ENCODE measurements at places on chromosomes 3 and 15.

- peak overlapping the region; percentile 67 for H3K4me3 ChIP-seq
- peak overlapping the region; percentile 95 for H3K27ac ChIP-seq
- H3K36me3 ChIP-seq, result peaks cover 3% of the 10 kb centered on the region
- H3K27me3 ChIP-seq, result no peaks in the 10 kb centered on the region
Observed at GRCh38 chr3:15535732-15536131, 14.2 kb upstream of the COLQ start.

GRCh38 chr3:123370819-123371218 is 78.1 kb downstream of the ADCY5 start:
- H3K27me3 ChIP-seq, result peaks cover 35% of the 10 kb centered on the region
- no peaks in the 10 kb centered on the region for H3K36me3 ChIP-seq
- H3K27ac ChIP-seq, result no peak overlapping the region
- H3K4me3 ChIP-seq, result no peak overlapping the region
- H3K4me1 ChIP-seq, result no peaks in the 10 kb centered on the region
- DNase-seq, result no peak

GRCh38 chr15:40060236-40060961 is 21.4 kb upstream of the SRP14 start:
- peaks cover 1% of the 10 kb centered on the region for H3K36me3 ChIP-seq
- H3K27ac ChIP-seq, result no peak overlapping the region
- DNase-seq, result no peak
- no peaks in the 10 kb centered on the region for H3K27me3 ChIP-seq

GRCh38 chr3:194272221-194272620 is 78.9 kb downstream of the CPN2 start:
- no peak overlapping the region for H3K4me3 ChIP-seq
- H3K4me1 ChIP-seq, result peaks cover 12% of the 10 kb centered on the region
- DNase-seq, result no peak
- H3K36me3 ChIP-seq, result peaks cover 6% of the 10 kb centered on the region
- H3K27ac ChIP-seq, result no peak overlapping the region

DNA sequence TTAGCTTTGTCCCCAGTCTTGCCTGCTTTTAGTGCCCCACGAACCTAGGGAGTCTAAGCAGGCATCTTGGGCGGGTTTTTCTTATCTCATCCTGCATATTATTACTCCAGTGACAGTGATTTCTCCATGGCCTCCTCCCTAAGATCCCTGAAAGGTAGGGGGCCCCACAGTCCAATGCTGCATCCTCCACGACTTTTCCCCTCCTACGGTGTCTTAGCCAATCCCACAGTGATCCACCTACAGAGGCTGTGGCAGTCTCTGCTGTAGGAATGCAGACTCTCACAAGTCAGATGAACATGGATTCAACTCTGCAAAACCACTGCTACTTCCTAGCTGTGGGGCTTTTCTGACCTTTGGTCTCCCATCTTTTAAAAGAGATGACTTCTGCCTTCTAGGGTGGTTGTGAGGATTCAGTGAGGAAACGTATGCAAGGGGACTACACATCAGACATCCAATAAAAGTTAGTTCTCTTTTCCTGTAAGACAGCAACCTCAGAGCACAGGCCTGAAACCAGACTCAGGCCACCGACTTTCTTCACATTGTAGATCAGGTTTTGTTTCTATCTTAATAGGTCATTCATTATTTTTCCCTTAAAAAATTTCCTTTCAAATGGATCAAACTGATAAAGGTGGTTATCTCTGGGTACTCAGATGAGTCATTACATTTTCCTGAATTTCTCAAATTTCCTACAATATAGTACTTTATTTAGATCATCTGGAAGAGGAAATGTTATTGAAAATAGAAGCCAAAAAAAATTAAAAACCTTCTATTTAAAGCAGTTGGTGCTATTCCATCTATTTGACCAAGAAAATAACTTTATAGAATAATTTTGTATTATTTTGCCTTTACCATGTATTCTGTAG is 23.2 kb downstream of the ILDR1 start:
- no peak for DNase-seq
- peaks cover 3% of the 10 kb centered on the region for H3K36me3 ChIP-seq
- peaks cover 22% of the 10 kb centered on the region for H3K27me3 ChIP-seq
- no peak overlapping the region for H3K4me3 ChIP-seq
